ENCODE measurements at places on chromosomes 3 and 15.
A peak's percentile ranks its signal among the peaks of the same experiment; 100 is the strongest.

DNA sequence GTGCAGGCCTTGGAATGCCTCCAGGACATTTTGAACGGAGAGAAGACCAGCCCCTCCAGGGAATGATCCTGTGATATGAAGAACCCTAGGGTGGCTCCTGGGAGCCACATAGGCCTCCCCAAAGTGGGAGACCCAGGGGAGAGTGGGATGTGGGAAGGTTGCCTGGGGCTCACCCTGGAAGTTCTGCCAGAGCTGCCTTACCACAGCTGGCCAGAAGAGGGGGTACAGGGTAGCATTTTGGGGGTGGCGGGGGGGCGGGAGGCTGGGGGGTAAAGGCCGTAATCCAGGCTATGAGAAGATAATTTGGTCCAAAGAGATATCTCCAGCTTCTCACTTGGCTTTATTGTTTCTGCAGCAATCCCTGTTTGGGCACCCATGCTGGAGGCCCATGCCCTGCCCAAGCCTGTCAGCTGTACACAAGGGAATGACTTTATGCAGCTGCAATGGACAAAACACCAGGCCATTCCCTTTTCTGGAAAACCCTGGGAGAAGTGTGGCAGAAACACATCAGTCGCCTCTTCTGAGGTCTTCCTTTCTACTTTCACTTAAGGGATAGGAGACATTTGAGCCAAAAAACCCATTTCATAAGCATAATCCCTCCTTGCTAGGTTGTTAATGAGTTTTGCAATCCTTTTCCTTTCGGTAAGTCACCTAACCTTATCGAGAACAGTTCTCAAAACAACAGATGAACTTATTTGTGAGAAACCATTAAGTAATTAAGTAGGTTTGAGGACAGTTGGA lies 11.0 kb upstream of the MUSTN1 start:
- DNase-seq: no peak

- DNase-seq: no peak
Observed at GRCh38 chr3:110562621-110563020, 509.0 kb upstream of the NECTIN3 start.

- no peak for DNase-seq
Observed at GRCh38 chr15:34647569-34648293, 64.3 kb upstream of the GOLGA8B start.

DNA sequence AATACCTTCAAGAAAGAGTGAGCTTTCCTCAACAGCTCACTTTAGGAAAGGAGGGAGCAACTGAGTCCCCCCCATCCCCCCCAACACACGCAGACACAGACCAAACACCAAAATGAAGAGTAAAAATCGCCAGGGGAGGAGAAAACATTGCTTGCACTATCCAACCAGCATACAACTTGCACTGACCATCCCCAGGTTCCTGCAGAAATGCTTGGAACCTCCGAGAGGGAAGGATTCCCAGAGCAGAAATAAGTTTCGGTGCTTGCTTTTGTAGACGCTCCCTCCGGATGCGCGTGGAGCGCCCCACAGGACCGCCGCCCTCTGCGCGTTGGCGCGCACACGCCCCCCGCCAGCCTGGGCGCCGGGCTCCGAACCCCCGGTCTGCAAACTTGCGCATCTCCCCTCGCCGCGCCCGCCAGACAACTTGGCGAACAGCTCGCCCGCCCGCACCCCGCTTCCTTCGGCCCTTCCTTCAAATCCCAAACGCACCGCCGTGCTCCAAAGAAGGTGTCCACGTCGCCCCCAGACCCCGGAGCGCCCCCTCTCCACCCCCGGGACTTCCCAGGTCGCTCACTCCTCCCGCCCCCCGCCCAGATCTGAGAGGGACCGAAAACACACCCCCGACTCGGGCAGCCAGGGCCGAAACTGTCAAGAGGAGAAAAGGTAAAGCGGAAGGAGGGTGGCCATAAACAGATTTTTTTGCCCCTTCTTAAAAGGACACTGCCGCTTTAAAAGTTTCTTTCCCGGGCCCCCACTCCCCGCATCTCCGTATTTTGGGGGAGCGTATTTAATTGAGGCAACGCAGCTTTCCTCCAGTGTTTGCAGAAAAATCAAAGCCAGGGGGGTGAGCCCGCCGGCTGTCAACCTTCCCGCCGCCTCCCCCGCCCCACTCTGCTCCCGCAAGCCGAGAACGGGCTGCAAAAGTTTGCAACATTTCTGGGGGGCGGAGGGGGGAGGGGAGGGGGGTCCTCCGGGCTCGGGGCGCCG lies 859 bp downstream of the RORA start:
- DNase-seq: no peak

GRCh38 chr3:78645628-78646310 lies 1122.0 kb downstream of the ROBO1 start:
- DNase-seq: no peak

DNA sequence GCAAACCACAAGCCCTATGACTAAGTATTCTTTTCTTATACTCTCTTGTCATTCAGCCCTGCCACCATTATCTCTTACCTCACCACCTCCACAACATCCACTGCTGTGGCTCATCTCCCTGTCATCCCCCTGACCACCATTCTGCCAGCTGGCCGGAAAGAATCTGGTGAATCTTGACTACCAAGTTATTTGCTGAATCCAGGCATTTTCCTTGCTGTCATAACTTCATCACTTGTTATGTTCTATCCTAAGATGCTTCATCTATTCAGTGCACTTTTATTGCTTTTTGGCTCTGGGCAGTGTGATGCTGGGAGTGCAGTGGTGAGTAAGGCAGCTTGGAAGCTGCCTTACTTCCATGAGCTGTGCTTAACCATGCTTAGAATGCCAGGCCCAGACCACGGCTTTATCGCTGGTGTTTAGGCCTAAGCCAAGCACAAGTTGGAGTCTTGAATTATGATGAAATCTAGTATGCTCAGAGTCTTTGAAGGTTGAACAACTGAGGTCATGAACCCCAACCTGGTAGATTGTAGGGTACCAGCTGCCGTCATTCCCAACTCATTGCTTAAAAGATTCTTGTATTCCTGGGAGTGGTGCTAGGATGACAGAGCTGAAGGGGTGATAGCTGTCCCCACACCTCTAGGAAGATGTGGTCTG lies 27.0 kb upstream of the APH1B start:
- DNase-seq: no peak

DNA sequence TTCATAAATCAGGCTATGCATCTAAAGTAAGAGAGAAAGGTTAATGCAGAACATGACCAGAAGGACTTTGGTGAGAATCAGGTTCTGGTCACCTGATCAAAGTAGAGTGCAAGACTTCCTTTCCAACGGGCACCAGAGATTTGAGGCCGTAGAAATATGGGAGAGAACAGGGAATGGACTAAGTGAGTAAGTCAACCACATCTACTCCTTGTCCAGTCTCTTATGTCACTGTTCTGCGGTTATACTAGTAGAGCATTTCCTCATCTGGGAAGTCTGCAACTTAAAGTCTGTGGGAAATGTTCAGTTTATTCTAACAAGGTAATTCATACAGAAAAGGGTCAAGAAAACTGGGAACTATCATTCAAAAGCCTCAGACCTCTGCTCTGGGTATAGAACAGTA lies 232.8 kb downstream of the CPNE4 start:
- DNase-seq: no peak

- no peak for DNase-seq
Observed at GRCh38 chr3:172372895-172373294, 75.4 kb downstream of the GHSR start.

GRCh38 chr3:183537295-183537730 lies 18.2 kb downstream of the KLHL6 start:
- DNase-seq: peak; percentile 73

- no peak for DNase-seq
Observed at GRCh38 chr3:57949785-57950615, 58.2 kb upstream of the FLNB start.

GRCh38 chr3:154013736-154014135 lies 107.5 kb upstream of the ARHGEF26 start:
- no peak for DNase-seq

DNA sequence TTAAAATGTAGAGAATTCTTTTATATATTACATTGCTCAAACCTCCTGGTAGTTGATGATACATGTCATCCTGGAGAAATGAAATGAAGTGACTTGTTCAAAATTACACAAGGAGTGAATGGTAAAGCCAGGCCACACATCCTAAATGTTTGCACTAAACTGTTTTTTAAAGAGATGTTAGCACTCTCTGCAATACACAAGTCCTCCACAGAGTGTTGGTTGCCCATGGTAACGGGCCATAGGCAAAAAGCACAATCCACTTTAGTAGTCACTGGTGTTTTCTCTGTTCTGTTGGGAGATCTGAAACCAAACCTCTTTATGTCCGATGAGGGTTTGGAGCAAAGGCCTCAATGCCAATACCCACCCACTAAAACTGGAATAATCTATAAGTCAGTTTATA lies 907.4 kb downstream of the NTRK3 start:
- no peak for DNase-seq

DNA sequence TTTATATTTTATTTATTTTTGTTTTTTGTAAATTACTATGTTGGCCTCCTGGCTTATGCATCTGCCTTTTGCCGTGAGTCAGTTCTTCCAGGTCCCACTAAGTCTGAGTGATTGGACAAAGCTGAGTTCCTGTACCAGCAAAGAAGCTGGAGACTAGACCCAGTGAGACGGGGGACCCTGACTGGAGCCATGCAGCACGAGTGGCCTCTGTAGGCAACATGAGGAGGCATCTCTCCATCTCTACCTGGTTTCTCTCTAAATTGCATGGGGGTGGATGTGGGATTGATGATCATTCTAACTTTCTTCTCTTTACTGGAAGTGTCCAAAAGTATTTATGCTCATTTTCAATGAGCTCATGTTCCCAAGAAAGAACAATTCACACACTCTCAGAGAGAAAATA lies 155.3 kb upstream of the MRPL3 start:
- DNase-seq: no peak

DNA sequence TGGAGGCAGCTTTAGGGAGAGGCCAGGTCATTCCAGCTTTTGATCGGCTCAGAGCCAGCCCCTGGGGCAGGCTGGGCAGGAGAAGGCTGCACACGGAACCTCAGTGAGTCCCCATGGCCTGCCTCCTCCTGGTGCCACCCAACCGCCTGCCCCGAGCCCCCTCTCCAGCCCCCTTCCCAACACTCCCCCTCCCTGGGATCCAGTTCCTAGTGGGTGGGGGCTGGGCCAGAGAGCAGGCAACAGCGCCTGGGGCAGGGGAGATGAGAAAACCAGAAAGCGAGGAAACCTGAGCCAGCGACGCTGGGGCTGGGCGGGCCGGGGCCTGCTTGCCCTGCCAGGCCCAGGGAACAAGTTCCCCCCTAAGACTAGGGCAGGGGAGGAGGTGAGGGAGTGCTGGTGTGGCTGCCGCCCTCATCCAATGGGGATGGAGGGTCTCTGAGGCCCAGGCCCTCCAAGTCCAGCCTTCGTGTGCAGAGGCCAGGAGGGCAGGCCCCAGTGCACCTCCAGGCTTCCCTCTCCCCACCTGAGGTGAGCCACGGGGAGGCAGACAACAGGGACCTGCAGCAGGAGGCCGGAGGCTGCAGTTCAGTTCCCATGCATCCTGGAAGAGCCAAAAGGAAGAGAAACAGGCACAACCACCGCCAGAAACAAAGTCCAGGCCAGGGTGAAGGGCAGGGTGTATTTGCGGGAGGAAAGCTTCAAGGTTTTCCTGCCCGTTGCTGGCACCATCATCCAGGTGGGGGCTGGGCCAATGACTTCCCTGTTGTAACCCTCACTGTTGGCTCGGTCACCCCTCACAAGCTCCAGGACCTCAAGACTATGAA lies 4.0 kb upstream of the SEMA3F start:
- no peak for DNase-seq

- no peak for DNase-seq
Observed at GRCh38 chr3:18217507-18218174, 207.5 kb downstream of the SATB1 start.

- no peak for DNase-seq
Observed at GRCh38 chr15:71223516-71223915, 108.2 kb downstream of the THSD4 start.

GRCh38 chr3:112687211-112687610 lies 46.3 kb upstream of the CCDC80 start:
- DNase-seq: no peak
